Frontal cortex (tissue), 4 donors: ENCODE measurements at places on chromosomes 3 and 15.

GRCh38 chr3:108461661-108462111 lies 48.7 kb downstream of the MYH15 start:
- DNase-seq, result no peak

GRCh38 chr3:65030847-65031463 lies 343.2 kb upstream of the ADAMTS9 start:
- DNase-seq, result no peak

DNA sequence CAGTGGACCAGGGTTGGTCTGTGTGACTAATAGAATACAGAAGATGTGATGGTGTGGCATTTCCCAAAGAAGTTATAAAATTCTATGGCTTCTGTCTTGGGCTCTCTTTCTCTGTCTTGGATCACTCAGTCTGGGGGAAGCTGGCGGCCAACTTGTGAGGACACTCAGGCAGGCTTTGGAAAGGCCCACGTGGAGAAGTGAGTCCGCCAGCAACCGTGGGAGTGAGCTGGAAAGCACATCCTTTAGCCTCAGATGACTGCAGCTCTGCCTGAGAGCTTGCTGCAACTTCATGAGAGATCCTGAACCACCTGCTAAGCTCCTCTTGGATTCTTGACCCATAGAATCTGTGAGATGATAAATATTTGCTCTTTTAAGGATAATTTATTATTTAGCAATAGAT lies 72.0 kb upstream of the RASGRP1 start:
- no peak for DNase-seq

DNA sequence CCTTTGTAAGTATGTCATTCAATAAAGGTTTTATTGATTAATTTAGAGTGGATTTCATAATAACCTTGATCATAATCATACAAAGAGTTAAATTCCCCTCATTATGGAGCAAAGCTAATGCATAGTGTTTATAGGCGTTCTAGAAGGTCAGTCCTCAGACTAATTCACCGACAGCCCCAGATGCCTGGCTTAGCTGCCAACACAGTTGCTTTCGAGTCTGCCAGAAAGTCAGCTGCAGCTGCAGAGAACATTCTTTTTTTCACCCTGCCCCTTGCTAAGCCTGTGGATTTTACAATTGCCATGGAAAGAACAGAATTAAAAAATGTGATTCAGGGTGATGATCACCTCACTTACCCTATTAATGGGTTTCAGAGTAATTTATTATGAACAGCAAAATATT lies 21.2 kb downstream of the CADM2 start:
- no peak for DNase-seq

DNA sequence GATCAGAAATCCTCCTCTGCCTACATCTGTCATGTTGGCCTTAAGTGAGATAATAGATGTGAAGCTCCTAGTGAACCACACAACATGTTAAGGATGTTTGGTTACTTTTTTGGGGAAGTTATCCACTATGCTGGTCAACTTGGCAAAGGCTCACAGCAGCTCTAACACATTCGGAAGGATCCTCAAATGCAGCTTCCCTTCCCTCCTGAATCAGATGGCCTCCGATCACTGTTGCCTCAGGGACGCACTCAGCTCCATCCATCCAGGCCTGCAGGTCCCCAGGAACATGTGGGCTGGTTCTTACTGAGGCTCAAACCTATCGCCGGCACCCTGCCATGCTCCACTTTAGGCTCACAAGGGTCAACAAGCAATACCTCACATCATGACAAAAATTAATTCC lies 67.9 kb downstream of the CORO2B start:
- DNase-seq, result no peak

DNA sequence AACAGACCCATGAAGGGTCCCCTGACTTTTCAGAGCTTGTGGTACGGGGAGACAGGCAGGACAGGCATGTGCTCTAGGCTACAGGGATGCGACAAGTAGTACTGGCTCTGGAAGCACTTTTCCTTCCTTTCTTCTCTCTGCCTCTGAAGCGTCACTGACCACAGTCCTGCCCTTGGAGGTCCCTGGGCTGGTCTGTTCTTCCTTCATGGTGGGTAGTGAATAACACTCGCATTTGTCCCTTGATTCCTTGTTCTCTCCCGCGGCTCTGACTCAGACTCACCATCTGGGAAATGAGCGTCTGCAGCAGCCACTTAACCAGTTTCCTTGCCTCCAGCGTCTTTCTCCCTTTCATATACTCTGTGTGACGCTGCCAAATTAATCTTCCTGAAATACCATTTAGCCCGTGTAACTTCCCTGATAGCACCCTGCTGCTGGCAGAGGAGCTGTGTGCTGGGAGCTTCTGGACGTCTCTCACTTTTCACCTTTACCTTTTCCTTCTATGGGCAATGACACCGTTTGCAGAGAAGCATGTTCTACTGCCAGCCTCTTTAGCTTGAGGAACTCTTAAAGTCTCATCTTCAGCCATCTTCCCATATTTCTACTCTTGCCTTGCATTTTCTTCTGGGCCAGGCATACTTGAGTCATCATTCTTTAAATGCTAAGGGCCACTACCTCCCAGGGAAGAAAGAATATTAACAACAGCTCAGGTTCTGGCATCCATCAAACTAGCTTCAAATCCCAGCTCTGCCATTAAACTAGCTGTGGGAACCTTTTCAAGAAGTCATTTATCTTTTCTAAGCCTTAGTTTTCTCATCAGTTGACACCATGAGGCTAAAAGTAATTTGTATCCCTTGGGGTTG lies 33.6 kb downstream of the TMEM45A start:
- DNase-seq, result no peak

DNA sequence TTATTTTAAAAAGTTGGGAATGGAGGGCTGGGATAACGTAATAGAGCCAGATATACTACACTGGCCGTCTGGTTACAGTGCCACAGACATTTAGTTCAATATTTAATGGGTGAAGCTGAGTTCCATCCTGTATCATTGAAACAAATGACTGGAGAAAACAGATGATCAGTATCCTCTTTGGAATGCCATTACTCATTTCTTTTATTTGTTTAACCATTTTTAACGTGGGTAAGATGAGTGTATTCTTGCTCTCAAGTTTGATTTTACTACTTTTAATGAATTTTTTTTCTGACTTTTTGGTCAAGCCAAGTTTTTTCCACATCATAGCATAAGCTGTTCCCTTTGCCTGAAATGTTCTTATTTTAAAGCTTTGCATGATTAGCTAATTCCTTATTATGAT lies 53.9 kb upstream of the GRM7 start:
- DNase-seq, result no peak

GRCh38 chr15:42800731-42801474 lies 64.0 kb upstream of the CDAN1 start:
- DNase-seq, result no peak

GRCh38 chr3:70753572-70753971 lies 441.1 kb upstream of the MDFIC2 start:
- no peak for DNase-seq

DNA sequence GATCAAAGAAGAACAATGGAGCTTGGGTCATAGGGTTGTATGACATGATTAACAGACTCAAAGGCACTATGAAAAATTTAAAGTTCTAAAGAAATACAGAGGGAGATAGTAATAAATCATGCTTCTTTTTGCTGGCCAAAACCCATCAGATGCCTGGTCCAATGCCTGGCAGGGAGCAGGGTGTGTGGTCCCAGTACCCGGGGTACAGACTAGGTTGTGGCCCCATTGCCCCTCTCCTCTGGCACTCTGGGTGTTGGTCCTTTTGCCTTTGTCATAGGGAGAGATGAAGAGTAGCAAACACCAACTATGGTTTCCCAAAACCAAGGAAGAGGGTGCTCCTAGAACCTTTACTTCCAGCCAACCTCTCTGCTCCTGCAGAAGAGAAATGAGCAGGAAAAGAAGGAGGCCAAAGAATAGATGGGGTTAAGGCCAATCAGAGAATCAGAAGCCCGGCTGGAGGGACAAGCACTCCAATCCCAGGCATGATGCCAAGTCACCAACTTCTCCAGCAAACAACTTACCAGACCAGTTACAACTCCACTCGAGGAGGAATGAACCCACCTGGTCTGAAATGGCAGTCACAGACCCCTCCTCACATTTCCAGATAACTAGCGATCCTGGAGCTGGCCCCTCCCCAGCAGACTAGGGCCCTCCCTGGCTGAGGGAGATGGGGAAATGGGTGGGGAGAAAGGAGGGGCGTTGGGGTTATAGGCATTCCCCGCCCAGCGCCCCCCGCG lies 1.8 kb downstream of the IGDCC3 start:
- DNase-seq, result no peak

GRCh38 chr15:96353930-96354730 lies 23.6 kb downstream of the NR2F2 start:
- no peak for DNase-seq

DNA sequence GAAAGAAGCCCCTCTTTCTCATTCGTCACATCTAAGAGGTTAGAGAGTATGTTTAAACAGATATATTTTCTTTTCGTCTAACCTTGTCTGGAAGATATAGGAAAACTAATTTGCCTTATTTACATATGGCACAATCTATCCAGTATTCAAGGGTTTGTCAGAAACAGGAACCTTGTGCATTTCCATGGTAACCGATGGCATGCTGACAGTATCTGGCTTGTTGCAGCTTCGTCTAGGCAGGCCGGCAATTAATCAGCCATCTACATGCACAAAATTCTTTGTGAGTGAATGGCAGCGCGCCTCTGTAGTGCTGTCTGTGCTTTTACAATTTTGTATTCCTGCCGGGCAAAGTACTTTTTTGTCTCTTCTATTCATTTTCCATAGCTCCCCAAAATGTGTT lies 294.0 kb upstream of the SOX2 start:
- no peak for DNase-seq

DNA sequence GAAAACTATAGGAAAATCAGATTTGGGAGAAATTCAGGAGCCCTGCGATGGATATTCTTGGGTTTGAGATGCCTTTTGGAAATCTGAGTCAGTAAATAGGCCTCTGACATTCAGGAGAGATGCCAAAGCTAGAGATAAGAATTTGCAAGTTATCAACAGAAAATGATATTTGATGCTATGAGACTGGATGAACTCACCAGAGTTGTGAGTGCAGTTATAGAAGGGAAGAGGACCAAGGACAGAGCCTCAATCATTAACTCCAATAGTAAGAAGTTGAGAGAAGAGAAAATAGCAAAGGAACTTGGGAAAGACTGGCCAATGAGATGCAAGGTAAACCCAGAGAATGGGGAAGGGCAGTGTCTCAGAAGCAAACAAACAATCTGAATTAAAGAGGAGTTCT lies 7.9 kb upstream of the ANO10 start:
- DNase-seq, result no peak

DNA sequence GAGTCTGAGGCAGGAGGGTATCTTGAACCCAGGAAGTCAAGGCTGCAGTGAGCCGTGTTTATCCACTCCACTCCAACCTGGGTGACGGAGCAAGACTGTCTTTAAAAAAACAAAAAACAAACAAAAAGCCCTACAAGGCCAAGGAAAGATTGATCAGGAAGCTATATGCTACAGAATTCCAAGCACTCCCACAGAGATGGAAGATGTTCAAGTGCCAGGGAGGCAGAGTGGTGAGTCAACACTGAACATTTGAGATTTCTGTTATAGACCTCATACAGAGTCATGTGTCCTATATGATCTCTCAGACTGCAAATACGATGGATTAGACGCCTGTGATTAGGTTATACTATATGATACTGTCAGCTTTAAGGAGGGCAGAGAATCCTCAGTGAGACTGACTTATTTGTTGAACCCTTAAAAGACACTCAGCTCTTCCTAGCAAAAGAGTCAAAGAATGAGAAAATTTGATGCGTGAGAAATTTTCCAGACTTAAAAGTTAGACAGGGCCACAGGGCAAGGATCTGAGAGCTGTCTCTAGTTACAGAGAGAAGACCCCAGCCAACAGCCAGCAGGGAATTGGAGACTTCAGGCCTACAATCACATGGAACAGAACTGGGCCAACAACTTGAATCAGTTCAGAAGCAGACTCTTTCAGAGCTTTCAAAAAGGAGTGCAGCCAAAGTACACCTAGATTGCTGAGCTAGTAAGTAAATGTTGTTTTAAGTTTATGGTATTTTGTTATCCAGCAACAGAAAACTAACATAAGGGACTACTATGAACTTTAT lies 107.6 kb downstream of the PIK3CB start:
- no peak for DNase-seq

- DNase-seq, result no peak
Measured at GRCh38 chr15:88075102-88075501, 181.4 kb downstream of the NTRK3 start.

- DNase-seq, result no peak
Measured at GRCh38 chr3:165491487-165491886, 295.3 kb upstream of the SLITRK3 start.
